ENCODE measurements at places on chromosomes 4 and X.

DNA sequence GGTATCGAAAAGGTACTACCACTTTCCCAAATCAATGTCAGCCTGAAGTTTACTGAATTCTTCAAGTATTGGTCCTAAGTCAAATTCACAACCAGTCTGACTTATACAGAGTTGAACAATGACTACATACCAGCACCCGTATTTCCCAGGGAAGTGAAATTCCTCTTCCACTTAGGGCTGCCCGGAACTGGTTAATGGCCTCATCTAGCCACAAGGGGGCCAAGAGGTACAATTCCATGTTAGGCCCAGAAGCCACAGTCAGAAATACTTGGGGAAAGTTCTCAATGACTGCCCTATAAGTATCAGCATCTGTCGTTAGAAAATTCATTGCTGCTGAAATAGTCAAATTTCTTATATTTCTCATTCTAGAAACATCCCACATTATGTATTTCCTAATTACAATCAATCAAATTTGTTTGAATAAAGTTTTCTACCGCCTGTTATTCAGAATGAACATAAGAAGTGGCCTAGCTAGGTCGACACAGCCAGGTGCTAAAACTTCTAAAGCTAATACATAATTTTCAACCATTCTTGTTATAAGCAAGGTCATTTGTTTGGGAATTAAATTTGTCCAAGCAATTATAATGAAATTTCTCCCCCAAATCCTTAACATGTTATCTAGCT is 5.6 kb upstream of the PCDH7 start:
- DNase-seq = no peak

- no peak for DNase-seq
Observed at GRCh38 chr4:104524026-104524425, 29.3 kb upstream of the CXXC4 start.

DNA sequence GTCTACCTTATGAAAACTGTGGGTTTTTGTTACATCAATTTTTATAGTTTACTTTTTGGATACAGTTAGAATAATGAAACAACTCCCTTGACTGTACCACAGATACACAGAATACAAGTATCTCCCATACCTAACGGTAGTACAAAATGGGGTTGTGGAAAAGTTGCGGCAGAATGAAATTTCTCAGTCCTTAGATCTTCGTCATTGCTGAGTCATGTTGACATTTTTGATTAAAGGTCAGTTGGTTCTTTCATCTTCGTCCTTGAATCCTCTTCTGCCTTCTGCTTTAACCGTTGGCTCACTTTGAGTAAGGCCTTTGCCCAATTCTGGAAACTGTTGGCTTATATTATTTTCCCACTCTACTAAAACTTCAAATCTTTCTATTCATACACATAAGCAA is 75.6 kb downstream of the TRIML1 start:
- DNase-seq = no peak

GRCh38 chrX:149010013-149010852 is 494.9 kb downstream of the IDS start:
- peak; percentile 54 for DNase-seq

GRCh38 chr4:4766564-4766963 is 92.9 kb upstream of the MSX1 start:
- no peak for DNase-seq

GRCh38 chr4:113687067-113687718 is 74.3 kb downstream of the CAMK2D start:
- DNase-seq = no peak

DNA sequence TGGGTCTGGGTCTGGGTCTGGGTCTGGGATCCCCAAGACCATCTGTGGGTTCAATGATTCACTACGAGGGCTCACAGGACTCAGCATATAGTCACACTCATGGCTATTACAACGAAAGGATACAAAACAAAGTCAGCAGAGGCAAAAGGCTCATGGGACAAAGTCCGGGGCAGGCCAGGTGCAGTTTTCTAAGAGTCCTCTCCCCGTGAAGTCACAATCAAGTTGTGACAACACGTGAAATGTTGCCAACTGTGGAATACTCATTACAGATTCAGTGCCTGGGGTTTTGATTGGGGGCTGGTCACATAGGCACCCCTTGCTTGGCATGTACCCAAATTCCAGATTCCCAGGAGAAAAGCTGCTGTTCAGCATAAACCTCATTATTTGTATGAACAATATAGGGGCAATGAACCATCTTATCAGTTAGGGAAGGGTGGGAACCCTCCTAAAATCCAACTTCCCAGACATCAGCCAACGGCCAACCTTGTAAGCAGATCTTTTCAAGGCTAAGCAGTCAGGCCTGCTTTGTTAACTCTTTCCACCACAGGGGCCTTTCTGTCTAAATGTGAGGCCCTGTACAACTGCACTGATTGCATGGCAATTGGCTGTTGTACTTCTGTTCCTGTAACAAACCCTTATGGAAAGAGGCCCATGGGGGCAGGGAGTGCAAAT is 58.2 kb upstream of the DIPK2B start:
- no peak for DNase-seq

DNA sequence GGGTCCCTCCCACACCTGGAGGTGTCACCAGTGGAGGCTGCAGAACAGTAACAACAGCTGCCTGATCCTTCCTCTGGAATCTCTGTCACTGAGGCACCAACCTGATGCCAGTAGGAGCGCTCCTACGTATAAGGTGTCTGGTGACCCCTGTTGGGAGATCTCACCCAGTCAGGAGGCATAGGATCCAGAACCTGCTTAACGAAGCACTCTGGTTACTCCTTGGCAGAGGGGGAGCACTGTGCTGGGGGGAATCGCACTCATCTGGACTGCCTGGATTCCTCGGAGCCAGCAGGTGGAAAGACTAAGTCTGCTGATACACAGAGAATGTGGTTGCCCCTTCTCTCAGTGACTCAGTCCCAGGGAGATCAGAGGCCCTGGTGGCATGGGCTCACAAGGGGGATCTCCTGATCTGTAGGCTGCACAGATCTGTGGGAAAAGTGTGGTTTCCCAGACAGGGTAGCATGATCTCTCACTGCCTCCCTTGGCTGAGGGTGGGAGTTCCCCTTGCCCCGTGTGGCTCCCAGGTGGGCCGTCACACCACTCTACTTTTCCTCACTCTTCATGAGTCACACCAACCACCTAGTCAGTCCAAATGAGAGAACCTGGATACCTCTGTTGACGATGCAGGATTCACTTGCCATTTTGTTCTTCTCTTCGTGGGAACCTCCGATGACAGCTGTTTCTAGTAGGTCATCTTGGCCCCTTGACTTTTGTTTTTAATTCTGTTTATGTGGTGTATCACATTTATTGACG is 305.9 kb downstream of the IDS start:
- DNase-seq = no peak

- no peak for DNase-seq
Observed at GRCh38 chr4:110643096-110643495, 20.2 kb upstream of the PITX2 start.

- DNase-seq = no peak
Observed at GRCh38 chr4:131001371-131001770, 1905.4 kb downstream of the C4orf33 start.

GRCh38 chr4:1072830-1073446 is 40.4 kb downstream of the RNF212 start:
- DNase-seq = no peak

DNA sequence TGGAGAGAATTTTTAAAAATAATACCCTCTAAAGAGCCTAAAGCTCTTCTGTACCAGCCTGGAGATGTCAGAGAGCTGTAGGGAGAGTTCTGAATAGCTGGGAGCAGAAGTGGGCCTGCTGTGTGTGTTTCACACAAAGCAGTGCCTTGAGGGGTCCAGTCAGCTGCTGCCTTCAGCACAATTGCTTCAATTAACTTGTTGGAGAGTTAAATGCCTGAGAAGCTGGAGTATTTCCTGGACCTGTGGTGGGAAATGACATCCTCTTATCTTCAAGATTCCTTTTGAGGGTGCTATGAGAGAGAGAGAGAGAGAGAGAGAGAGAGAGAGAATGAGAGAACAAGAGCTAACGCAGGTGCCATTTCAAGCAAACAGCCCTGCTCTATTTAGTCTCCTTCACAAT is 96.2 kb upstream of the IL1RAPL2 start:
- no peak for DNase-seq

DNA sequence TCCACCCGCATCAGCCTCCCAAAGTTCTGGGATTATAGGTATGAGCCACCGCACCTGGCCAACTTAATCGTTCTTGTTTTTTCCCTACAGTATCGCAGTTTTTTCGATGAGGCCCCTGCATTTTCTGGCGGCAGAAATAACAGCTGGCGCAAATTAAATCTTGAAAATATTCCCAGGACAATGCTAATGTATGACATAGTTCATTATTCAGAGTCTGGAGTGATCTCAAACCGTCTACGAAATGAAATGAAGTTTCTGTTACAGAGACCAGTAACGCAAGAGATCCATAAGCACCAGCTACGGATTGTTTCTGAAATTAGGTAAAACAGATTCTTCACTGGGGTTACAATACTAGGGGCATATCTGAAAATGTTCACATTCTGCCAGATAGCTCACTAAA is 27.3 kb downstream of the CXorf58 start:
- no peak for DNase-seq

DNA sequence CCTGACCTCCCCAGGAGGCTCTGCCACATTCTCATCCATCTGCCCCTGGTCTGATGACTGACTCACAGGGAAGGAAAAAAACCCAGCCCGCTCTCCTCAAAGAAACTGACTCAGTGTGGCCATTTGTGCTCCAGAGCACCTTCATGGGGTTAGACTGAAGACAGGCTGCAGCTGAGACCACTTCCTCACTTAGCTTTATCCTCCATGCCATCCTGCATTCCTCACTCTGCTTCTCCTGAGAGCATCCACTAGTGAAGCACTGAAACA is 35.9 kb upstream of the HPSE start:
- DNase-seq = no peak

DNA sequence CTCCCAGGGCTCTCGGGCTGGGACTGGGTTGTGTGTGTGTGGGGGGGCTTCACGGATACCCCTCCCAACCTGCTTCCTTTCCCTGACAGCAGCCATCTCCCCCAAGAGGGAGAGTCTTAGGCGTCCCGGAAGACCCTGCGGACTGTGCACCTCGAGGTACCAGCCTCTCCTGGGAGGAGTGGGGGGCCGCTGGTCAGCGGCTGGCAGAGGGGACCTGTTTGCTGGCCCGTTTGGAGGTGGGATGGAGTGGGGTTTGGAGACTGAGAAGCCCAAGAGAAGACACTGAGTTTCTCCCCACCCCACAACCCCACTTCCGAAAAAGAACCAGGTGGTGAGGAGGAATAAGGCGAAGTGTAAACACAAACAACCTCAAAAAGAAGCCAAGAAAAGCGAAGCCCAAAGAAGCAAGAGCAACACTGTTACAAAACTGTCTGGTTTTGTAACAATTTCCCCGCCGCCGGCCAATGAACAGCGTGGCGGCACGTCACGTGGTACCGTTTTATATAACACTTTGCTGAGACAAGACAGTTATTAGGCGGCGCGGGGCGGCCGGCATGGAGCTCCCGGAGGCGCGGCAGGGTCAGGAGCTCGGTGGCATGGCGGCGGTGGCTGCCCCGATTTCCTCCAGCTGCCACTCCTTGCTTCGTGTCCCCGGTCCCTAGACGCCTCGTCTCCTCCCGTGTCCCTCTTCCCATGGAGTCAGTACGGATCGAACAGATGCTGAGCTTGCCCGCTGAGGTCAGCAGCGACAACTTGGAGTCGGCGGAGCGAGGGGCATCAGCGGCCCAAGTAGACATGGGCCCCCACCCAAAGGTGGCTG is at the start of gene LONRF3:
Gene LONRF3, plus strand, starts transcription at position 531 of the 820 bp plus-strand sequence. Its CDS starts 163 bp downstream, at position 694.
- DNase-seq = no peak

DNA sequence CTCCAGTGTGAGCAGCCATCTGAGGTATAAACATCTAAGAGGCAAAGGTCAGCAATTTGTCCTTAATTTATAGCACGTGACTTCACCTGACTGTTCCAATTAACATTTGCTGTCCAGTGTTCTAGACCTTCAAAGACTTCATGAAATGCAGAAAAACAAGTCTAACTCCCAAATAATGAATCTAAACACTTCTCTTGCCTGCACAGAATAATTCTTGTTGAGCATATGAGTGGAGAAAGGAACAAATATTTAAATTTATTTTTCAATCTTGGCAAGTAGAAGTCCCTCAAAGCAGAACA is 12.0 kb downstream of the RFC1 start:
- DNase-seq = no peak

- no peak for DNase-seq
Observed at GRCh38 chr4:138522366-138522765, 280.2 kb upstream of the SLC7A11 start.

GRCh38 chr4:55356991-55357461 is 11.0 kb downstream of the SRD5A3 start:
- no peak for DNase-seq

- peak; percentile 77 for DNase-seq
Observed at GRCh38 chr4:5206016-5206790, 154.9 kb downstream of the STK32B start.

DNA sequence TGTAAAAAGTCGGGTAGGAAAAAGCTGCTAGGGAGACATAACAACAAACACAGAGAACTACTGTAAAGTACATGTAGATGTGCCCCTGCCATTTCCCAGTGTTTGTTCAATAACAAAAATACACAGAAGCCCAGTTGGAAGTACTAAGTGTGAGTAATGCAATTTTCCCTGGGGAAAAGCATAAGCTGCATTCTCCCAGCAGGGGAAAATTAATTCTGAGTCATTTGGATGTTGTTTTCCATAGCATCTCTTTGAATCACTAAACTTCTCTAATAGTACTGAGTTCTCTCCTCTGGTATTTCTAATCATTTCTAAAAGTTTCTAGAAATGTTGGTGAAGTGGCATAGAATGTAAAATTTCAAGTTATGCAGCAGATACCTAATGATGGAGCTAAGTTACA is 1114.9 kb downstream of the C4orf33 start:
- DNase-seq = no peak

- no peak for DNase-seq
Observed at GRCh38 chrX:57772637-57773036, 92.6 kb upstream of the NLRP2B start.

DNA sequence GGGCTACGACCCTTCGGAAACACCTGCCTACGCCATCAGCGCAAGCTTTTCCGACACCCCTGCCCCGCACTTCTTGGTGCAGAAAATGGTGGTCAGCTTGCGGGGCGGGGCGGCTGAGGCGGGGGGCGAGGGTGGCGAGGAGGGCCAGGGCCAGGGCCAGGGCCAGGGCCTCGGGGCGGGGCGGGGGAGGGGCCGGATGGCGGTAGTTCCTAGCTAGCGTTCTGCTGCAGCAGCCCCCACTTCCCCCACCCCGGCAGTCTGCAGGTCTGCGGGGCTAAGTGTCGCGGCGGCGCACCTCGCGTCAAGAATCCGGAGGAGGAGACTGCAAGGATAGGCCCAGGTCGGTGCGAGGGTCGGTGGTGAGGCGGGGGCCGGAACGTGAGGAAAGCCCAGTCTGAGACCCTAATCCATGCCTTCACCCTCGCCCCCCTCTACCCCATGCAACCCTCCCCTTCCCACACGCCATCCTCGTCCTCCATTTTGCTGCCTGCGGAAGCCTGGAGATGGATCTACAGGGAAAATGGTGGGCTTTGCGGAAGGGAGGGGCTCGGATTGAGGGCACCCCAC is 600 bp downstream of the BEX4 start:
- DNase-seq = no peak

- DNase-seq = no peak
Observed at GRCh38 chrX:99073551-99073950, 1336.5 kb downstream of the PCDH19 start.

GRCh38 chrX:1717373-1717772 is 102.5 kb downstream of the ASMT start:
- no peak for DNase-seq

All from NCI-H1436 treated with DMSO at 0.1 percent for 48 hours (cell line).